ENCODE measurements at places on chromosomes 2 and 18.

GRCh38 chr2:127702395-127703009 is 1.2 kb downstream of the SFT2D3 start:
- no peak for DNase-seq

DNA sequence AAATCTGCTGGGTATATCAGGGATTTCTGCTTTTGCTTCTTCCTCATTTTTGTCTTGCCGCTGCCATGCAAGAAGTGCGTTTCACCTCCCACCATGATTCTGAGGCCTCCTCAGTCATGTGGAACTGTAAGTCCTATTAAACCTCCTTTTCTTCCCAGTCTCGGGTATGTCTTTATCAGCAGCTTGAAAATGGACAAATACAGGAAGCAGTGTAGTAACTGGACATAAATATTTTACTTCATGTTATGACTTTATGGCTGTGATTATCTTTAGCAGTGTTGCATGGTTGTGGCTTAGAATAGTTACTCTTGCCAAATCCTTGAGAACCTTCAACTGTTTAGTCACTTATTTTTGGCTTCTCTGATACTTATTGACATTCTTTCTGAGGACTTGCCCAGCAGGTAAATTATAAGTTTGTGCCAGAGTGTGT is 66.2 kb upstream of the DLX2 start:
- DNase-seq = no peak

DNA sequence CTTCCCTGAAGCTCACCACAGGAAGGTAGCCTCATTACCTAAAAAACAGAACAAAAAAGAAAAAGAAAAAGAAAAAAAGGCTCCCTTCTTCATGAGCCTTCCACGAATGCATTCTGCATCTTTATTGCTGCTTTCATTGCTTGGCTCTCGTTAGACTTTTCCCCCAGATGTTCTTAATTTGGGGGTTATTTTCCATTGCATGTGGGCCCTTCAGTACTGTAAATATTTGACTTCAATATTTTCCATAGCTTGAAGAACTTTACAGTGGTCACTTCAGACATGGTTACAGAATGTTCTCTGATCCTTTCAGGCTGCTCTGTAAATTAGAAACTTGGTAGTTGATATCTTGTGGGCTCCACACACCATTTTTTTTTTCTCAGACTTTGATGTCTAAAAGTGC is 65.6 kb upstream of the COPS8 start:
- no peak for DNase-seq

- no peak for DNase-seq
Observed at GRCh38 chr18:32767400-32767799, 5.4 kb downstream of the KLHL14 start.

- DNase-seq = no peak
Observed at GRCh38 chr2:169961911-169962310, 134.7 kb downstream of the UBR3 start.

DNA sequence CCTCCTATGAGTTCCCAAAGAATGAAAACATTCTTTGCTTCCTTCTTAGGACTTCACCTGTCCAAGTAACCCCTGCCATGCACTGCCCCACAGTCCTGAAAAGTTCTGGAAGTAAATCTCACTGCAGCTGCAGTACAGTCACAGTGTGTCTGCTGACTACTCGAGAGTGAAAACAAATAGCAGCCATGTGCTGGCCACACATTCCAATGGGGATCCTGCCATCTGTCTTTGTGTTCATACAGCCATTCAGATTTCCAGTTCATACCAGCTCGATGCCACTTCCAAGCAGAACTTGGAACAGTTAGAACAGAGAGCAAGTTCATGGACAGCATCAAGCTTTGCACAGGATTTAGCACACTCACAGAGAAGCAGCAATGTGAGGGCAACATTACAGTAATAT is 629.9 kb upstream of the ACVR2A start:
- DNase-seq = no peak

- no peak for DNase-seq
Observed at GRCh38 chr2:233419602-233420391, 65.5 kb downstream of the DGKD start.
